ENCODE measurements at places on chromosomes 7 and 10.

DNA sequence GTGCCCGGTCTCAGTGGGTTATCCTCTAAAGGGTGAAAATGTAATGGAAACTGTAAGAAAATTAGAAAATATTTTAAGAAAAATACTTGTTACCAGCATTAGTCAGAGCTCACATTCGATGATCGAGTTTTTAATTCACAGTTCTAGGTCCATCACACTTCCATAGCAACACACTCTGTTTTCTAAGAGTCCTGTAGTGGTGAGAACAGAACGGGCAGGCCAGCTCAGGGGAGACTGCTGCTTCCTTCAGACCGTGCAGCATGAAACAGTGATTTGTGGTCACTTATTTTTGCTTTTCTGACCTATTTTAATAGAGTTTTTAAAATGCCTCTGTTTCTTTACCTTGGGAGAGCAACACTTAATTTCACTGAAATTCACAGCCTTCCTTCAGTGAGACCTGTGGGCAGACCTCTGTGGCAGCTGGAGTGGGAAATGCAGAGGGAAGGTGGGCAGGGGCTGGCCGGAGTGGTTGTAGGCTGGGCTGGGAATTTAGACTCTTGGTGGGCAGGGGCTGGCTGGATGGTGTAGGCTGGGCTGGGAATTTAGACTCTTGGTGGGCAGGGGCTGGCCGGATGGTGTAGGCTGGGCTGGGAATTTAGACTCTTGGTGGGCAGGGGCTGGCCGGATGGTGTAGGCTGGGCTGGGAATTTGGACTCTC is 1.5 kb downstream of the SUN1 start:
- DNase-seq, result no peak

DNA sequence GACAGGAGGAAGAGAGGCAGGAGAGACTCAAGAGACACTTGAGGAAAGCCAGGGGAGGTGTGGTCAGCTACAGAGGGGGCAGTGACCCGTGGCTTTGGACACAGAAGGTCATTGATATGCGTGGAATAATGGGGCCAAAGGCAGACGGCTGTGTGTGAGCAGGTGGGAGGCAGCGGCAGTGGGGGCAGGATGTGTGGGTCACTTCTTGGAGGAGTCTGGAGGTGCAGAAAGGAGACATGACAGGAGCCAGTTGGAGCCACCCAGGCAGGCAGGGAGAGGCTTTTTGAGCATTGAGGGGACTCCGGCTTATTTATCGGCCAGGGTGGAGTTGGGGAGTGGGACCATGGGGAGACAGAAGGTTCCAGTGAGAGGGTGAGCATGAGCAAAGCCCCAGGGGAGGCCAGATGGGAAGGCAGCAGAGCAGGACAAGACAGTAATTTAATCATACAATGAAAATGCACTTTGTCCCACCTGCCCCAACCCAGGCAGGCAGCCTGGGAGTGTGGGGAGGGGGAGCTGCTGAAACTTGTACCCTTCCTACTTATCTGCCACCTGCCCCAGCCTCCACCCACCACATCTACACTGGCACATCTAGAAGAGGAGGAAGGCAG is 5.0 kb downstream of the LDB3 start:
- no peak for DNase-seq

DNA sequence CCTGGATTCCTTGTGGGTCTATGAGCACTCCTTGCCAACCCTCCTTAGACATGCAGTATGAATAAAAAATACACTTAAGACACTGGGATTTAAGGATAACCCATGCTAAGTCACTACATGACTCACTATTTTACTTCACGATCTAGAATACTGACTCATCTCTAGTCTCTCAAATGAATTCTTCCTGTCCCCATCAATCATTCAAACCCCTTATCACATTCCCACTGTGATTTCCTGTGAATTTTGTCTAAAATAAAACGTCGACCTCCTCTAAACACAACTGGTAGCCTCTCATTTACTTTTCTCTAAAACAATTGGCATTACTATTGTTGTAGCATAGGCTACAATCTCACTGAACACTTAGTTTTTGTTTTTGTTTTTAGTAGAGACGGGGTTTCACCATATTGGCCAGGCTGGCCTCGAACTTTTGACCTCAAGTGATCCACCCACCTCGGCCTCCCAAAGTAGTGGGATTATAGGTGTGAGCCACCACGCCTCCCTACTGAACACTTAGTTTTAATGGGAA is 3.9 kb upstream of the IQUB start:
- no peak for DNase-seq

- DNase-seq, result no peak
Observed at GRCh38 chr7:158291998-158292397, 295.6 kb downstream of the PTPRN2 start.

DNA sequence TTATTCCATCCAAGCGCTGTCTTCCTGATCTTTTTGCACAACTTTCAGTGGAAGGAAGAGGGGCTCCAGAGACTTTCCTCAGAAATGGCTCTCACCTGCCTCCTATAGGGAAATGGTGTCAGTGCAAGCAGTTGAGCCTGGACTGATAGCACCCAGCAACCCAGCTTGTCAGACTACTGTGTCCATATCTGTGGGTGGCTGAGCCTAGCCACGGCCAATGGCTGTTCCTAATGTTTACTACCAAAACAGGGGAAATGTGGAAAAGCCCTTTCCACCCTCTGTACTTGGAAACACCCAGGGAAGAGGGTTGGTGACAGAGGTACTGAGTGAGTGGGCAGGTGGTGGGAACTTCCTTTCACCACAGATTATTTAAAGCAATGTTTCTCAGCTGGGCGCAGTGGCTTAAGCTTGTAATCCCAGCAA is 4.3 kb upstream of the YKT6 start:
- peak; percentile 39 for DNase-seq

GRCh38 chr10:68235111-68235510 is 3.2 kb upstream of the ATOH7 start:
- no peak for DNase-seq

- DNase-seq, result no peak
Observed at GRCh38 chr10:113228530-113228929, 278.5 kb downstream of the TCF7L2 start.

- no peak for DNase-seq
Observed at GRCh38 chr7:90425376-90425775, 22.1 kb downstream of the CLDN12 start.

DNA sequence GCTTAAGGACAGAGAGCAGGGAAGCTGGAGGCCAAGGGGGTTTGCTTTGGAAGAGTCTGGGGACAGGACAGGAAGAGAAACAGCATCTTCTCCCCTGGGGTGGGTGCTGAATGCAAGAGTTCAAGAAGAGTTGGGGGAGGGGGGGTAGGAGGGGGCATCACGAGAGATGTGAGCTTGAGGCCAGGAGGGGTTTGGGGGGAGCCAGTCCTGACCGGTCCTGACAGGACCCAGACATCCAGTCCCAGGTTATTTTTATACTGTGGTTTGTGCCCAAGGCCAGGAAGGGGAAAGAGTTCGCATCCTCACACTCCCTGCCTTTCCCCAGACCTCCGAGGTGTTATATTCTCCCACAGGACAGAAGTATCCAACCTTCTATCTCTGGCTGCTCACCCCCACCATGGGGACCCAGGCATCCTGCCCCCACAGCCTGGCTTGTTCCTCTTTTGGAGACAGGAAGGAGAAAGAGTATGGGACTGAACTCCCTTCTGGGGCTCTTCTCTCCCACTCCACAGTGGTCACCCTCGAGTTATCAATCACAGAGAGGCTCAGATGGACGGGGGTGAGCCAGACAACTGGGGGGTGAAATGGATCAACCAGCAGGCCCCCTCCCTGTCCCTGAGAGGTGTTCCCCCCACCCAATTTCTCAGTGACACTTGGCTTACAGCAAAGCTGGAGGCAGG is 2.8 kb downstream of the TSC22D4 start:
- DNase-seq, result no peak

- DNase-seq, result no peak
Observed at GRCh38 chr10:4982764-4983226, 19.6 kb downstream of the AKR1C1 start.

- DNase-seq, result no peak
Observed at GRCh38 chr10:110549211-110549610, 18.3 kb upstream of the SMC3 start.

DNA sequence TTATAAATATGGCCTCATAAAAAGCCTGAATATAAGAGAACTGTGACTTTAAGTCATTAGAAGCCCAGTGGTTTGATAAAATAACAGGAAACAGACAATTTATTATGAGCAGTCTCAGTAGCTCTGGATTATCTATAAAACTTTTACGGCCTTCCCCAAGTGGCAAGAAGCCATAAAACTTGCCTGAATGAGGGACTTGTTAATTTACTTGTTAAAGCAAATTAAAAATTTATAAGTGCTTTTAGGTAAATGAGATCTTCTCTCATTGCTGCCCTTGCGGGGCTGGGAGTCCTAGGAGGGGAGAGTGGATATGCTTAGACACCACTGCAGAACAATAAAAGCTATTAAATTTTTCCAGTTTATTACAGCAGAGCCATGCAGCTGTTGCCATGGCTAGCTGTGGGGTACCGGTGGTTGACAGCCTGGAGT is 499.9 kb downstream of the AUTS2 start:
- no peak for DNase-seq

GRCh38 chr10:55233505-55233904 is 432.5 kb upstream of the PCDH15 start:
- DNase-seq, result no peak

GRCh38 chr7:154212861-154213260 is 160.7 kb downstream of the DPP6 start:
- DNase-seq, result no peak

GRCh38 chr10:118259288-118259906 is 82.7 kb downstream of the FAM204A start:
- peak; percentile 51 for DNase-seq

- DNase-seq, result no peak
Observed at GRCh38 chr7:145082366-145083161, 246.7 kb upstream of the TPK1 start.

DNA sequence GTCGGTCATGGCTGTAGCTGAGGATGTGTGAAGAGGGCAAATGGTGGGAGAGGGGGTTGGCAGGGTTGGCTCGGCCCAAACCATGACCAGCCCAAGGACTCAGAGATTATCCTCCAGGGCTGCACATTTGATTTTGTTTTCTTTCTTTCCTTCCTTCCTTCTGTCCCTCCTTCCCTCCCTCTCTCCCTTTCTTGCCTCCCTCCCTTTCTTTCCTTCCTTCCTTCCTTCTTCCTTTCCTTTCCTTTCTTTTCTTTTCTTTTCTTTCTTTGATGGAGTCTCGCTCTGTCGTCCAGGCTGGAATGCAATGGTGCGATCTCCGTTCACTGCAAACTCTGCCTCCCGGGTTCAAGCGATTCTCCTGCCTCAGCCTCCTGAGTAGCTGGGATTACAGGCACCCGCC is 3.8 kb downstream of the SSC4D start:
- DNase-seq, result no peak

GRCh38 chr7:50679218-50680007 is 103.3 kb downstream of the GRB10 start:
- no peak for DNase-seq

DNA sequence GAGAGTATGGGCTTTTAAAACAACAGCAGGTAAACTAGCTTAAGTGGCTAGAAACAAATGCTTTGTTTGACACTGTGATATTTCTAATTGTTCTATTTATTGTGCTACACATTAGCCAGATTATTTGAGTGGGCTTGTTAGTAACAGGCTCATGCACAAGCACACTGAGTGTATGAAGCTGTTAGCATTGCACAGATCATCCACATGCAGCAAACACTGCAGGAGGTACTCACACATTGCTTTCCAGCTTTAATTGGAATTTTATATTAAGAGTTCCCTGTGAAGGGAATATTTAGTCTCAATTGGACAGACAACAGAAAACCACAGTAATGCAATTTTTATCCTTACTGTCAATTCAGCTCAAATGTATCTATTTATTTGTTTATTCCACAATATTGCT is 92.9 kb upstream of the ZNF804B start:
- DNase-seq, result no peak

DNA sequence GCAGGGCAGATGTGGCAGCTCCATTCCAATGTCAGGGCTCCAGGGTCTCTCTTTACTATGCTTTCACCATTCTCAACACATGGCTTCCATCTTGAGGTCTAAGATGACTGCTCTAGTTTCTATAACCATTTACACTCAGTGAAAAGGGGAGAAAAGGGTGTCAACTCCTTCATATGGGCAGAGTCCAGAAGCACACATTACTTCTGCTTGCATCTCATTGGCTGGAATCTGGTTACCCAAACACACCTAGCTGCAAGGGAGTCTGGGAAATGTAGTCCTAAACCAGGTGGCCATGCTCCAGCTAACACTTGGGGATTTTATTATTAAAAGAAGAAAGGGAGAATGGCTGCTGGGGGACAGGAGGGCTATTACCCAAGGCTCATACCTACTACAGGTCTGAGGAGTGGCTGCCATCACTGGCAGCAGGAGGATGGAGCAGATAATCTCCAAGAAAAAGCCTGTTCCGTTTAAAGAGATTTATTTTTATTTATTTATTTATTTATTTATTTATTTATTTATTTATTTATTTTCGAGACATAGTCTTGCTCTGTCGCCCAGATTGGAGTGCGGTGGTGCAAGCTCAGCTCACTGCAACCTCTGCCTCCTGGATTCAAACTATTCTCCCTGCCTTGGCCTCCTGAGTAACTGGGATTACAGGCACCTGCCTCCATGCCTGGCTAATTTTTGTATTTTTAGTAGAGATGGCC is 29.1 kb upstream of the LBX1 start:
- no peak for DNase-seq

DNA sequence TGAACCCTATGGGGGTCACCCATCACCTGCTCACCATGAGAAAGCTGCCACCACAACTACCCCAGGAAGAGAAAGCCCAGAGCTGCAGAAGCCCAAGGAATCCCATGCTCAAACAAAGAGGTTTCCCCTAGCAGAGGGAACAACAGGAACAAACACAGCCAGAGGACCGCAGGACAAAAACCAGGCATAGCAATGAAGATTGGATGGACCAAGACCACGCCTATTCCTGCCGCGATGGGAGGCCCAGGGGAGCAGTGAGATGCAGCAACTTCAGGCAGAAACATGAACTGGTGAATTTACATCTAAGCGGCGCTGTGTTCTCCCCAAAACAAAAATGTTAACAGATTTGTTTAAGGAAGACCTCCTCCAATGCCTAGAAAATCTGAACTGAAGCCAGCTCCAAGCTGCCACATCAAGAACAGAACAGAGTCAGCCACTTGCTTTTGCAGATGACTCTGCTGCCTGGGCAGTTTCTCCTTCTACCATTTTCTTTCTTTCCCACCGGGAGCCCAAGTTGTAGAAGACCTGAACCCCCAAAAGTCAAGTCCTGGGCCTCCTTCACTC is 134.2 kb upstream of the NEBL start:
- no peak for DNase-seq

- DNase-seq, result no peak
Observed at GRCh38 chr7:123635551-123636359, 19.9 kb upstream of the LMOD2 start.

DNA sequence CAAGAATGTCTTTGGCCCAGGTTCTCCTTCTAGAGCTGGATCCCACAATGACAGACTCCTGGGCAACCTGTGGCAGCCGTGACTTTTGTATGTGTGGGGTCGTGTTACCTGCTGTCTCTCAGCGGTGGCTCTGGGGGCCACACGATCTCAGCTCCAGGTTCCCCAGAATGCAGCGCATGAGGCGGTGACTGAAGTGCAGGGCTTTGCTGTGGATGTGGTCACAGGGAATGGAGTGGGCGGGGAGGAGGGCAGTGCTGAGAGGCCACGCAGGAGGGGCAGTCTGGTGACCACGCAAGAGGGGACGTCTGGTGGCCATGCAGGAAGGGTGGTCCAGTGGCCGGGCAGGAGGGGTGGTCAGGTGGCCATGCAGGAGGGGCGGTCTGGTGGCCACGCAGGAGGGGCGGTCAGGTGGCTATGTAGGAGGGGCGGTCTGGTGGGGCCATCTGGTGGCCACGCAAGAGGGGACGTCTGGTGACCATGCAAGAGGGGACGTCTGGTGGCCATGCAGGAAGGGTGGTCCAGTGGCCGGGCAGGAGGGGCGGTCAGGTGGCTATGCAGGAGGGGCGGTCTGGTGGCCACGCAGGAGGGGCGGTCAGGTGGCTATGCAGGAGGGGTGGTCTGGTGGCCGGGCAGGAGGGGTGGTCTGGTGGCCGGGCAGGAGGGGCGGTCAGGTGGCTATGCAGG is 112.7 kb downstream of the ACTR3B start:
- no peak for DNase-seq
